ENCODE measurements at places on chromosomes 13 and 19.
A peak's percentile ranks its signal among the peaks of the same experiment; 100 is the strongest.

- no peak for DNase-seq
Measured at GRCh38 chr13:47216176-47216822, 319.4 kb upstream of the HTR2A start.

DNA sequence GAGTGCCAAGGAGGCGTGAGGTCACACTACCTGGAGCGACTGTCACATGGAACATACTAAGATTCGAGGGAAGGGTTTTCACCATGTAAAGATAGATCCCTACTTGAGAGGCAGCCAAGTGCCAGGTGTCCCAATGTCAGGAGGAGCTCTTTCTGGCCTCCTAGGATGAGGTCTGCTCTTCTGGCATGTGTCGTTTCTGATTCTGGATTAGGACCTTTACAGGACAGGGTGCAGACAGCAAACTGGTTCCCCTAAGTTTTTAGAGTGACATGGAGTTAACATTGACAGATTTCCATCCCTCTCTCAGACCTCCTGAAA lies 75.3 kb downstream of the ZNF536 start:
- no peak for DNase-seq

GRCh38 chr19:30367421-30367820 lies 4.8 kb upstream of the ZNF536 start:
- no peak for DNase-seq

GRCh38 chr19:2233601-2234280 lies 2.4 kb downstream of the PLEKHJ1 start:
- no peak for DNase-seq

GRCh38 chr13:99383946-99384345 lies 76.7 kb upstream of the GPR183 start:
- no peak for DNase-seq

- DNase-seq: no peak
Measured at GRCh38 chr19:45045671-45046353, 7.0 kb downstream of the CLASRP start.

GRCh38 chr19:58154287-58154678 lies 3.7 kb upstream of the ZNF329 start:
- no peak for DNase-seq

- no peak for DNase-seq
Measured at GRCh38 chr19:29609636-29610035, 3.6 kb downstream of the POP4 start.

DNA sequence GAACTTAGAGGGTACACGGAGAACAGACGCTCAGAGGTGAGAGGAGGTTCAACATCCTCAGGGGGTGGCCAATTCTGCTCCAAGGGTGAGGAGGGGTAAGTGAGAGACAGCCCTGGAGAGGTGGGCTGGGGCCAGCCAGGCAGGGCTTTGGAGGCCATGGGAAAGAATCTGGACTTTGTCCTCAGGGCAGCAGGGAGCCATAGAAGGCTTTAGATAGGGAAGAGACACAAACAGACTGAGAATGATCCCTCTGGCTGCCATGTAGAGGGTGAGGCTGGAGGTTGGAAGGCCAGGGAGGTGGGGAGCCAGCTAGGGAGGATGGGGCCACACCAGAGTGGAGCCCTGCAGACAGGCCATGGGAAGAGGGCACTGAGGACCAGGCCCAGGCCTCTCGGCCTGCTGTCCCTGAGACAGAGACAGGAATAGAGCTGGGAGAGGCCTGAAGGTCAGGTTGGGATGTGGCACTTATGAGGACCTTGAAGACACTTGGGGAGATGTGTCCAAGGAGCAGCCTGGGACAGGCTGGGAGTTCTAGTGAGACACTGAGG lies 29.2 kb upstream of the CCNP start:
- DNase-seq: no peak

DNA sequence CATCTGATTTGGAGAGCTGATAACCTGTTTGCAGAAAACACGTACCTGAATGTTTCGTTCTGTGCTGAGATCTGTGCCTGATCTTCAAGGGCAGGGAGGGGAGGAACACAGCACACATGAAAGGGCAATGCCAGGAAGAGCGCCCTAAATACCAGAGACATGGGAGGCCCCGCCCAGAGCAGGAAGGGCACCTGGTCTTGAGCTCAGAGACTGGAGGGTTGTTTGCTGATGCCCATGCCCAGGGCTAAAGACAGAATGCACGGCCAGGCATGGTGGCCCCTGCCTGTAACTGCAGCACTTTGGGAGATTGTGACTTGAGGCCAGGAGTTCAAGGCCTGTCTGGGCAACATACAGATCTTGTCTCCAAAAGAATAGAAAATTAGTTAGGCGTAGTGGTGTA lies 183.2 kb downstream of the TUBA3C start:
- no peak for DNase-seq

DNA sequence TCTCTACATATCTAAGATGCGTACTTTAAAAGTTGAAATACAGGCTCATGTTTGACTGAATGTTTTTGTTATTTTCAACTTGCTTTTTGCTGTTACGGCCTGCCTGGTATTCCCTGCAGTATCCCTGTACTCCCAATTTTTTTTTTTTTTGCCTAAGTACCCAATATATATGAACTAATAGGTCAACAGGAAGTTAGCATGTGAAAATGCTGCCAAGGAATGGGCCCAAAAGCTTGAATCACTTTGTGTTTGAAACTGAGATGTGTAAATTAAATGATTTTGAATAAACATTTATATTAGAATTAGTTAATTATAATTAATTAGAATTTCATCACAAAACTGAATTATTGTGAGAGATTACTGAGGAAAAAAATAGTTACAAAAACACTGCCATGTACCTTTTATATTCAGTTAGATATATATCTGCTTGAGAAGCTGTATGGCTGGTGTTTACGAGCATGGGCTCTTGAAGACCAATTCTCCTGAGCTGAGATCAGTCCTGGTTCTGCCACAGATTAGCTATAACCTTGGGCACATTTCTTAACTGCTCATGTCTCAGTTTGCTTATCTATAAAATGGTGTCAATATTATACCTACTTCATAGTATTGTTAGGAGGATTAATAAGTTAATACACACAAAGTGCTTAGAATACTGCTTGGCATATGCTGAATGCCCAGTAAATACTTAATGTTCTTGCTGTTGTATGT lies 16.0 kb downstream of the TDRD3 start:
- no peak for DNase-seq

DNA sequence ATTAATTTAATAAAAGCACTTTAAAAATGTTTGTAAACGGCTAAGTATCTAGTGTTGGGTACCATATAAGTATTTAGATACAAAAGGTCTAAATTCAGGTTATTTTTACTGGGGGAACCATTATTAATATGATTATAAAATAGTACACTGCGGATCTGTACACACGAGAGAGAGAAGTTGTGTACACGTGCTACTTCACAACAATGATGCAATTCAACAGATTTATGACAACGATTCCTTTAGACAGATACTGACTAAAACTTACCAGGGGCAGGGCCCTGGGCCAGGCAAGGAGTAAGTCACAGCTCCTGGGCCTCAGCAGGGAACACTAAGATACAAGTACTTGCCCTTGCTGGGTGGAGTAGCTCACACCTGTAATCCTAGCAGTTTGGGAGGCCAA lies 29.1 kb upstream of the TPTE2 start:
- DNase-seq: no peak

DNA sequence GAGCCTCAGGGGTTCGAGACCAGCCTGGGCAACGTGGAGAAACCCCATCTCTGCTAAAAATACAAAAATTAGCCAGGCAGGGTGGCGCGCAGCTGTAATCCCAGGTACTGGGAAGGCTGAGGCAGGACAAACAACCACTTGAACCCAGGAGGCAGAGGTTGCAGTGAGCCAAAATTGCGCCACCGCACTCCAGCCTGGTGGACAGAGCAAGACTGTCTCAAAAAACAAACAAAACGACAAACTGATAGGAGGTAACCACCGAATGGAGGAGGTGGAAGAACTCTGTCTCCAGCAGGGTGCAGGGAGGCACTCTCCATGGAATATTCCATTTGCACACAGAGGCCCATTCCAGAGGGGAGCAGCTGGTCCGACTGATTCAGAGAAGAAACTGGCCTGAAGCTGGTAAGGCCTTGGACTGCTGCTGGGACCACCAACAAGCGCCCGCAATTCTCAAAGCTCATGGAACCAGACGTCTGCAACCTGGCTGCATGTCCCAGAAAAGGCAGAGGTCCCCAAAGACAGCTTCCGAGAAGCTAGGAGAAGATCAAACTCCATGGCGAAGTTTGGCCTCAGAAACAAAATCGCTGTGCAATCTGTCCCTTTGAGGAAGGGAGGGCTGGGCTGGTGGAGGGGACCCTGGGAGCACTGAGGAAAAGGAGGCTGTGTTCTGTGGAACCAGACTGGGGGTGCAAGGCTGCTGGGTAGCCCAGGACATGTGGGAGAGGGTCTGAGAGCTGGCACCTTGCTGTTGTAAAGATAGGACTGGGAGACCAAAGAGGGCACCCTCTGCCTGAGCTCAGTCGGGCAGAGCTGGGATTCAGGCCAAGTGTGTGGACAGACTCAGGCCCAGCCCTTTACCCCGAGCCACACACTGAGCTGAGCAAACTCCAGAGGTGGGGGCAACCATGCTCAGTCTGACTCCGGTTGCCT lies 35.2 kb downstream of the SLC25A42 start:
- no peak for DNase-seq

- DNase-seq: no peak
Measured at GRCh38 chr19:8504171-8504570, 1.7 kb upstream of the PRAM1 start.

- no peak for DNase-seq
Measured at GRCh38 chr13:65497265-65497664, 1732.9 kb downstream of the PCDH9 start.

DNA sequence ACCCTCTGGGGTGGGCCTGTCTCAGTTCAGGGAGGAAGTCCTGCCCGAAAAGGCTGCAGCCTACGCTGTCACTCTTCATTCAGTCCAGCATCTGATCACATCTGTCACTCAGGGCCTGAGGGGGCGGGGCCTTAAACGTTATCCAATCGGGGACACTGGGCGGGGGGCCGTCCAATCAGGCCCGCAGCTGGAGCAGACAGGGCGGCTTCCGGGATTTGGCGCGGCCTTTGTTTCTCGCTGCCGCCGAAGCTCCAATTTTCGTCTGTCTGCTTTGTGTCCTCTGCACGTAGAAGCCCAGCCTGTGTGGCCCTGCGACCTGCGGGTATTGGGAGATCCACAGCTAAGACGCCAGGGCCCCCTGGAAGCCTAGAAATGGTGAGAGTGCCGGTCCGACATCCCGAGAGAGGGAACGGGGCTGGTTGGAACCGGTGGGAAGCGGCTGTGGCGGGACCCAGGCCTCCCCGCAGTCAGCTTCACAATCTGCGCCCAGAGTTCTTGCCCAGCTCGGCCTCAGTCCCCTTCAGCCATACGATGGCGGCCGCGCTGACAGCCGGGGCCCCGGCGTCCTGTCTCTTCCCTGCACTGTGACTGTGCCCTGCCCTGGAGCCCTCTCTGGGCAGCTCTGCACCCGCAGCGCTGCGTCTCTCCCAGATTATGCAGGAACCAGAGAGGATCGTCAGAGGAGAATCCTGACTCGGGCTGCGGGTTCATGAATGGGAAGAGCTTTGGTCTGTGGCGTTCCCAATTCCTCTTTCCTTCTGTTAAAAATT lies at the start of gene ZNF730:
Gene ZNF730 (plus strand): TSS at position 224 of the 770 bp plus-strand sequence. CDS start 149 bp downstream, at position 373.
- DNase-seq: peak; percentile 51

DNA sequence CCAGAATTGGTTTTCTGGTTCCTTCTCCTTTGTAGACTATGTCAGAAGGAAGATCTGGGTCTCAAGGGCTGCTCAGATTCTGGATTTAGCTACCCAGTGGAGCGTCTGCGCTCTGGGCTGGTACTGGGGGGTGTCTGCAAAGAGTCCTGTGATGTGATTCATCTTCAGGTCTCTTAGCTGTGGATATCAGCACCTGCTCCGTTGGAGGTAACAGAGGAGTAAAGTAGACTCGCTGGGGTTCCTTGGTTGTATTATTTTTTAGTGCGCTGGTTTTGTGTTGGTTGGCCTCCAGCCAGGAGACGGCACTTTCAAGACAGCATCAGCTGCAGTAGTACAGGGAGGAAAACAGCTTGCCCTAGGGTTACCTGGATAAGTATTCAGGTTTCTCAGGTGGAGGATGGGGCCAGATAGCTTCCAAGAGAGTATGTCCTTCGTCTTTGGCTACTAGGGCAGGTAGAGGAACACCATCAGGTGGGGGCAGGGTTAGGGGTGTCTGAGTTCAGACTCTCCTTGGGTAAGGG lies 10.4 kb upstream of the KLK15 start:
- no peak for DNase-seq

GRCh38 chr13:62014299-62014698 lies 598.6 kb upstream of the PCDH20 start:
- DNase-seq: no peak

DNA sequence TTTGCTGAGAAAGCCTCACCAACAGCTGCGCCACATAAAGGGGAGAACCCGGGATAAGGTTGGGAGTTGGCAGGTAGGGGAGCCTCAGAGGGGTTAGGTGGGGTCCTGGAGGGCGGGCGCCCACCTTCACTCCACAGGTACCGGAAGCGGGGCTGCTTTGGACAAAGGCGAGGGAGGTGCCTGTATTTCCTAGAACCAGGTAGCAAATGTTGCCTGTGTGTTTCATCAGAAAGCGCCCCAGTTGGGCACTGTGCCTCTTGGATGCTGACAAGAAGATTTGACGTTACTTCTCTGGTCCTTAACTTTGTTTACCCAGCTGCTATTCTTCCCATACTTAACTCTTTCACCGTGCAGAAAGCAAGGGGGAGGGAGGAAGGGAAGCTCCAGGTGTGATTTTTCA lies 278.9 kb downstream of the ZNF536 start:
- no peak for DNase-seq

DNA sequence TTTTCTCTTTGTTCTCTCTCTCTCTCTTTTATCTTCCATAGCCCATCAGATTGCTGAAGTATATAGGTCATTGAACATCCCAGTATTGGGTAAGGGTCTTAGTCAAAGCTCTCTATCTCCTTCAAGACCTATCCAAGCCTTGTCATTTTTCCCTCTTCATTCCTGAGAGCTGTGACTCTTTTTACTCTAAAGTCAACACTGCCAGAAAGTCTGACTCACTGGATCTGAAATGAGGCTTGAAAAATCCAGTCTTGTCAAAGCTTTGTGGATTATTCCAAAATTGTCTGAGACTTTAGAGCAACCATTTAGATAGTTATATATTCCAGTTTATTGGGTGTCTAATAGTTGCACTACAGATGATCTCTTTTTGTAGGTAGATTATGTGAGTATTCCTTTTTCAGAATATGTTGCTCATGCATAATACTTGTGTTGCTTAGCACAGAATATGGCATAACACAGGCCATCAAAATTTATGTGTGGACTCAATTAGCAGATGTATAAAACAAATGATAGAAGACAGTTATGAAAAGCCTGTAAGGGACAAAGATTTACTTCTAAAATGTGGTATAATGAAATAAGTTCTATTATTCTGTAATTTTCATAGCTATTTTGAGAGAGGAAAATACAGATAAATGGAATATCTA lies 389.3 kb upstream of the PCDH9 start:
- no peak for DNase-seq

DNA sequence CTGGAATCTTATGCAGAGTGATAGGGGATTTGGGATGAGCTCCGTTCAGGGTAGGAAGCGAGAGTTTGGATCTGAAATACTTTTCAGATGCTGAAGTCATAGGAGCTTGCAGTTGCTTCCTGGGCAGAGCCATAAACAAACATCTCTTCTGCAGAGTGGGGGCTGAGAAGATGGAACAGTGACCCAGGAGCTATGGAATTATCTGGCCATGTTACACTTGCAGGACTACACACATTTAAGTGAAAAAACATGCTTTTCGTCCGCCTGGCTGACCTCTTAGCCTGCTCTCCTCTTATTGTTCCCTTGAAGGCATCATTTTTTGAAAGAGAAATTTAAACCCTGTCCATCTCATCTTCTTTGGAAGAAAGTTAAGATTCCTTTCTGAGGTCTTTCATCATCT lies 40.7 kb downstream of the PSG11 start:
- no peak for DNase-seq

GRCh38 chr19:13987101-13987890 lies 18.8 kb downstream of the RFX1 start:
- no peak for DNase-seq
